ENCODE measurements at places on chromosomes 16 and 17. TPM values are rescaled to one million over a fixed set of nuclear protein-coding genes. Genes with fewer than 3 reads are reported as not detected.
A peak's percentile ranks its signal among the peaks of the same experiment; 100 is the strongest.

The PDE6G gene
- total RNA-seq: not detected

The ANKFN1 gene
- not detected for total RNA-seq

The TMED6 gene
- not detected for total RNA-seq

The DCXR gene
- total RNA-seq: 100.0 TPM

The CCDC137 gene
- total RNA-seq: 21.0 TPM

GRCh38 chr17:81039096-81039495, 4.1 kb downstream of the BAIAP2 start:
- no peak for DNase-seq

DNA sequence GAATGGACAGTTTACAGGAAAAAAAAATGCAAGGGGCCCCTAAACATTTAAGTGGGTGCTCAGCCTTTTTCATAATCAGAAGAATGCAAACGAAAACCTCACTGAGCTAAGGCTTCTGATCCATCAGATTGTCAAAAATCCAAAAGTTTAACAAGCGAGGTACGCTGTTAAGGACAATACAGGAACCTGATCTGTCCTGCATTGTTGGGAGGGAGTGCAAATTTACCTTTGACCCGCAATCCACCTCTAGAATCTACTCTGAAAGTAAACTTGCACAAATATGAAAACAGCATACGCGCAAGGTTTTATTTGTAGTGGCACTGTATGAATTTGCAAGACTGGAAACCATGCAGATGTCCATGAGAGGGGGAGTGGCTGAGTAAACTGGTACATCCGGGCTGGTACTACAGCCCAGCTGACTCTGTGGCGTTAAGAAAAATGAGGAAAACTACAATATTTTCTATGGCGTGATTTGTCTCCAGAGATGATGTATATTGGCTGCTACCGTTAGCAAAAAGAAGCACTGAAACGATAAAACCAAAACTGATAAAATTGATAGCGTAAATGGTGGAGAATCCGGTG, 28.8 kb upstream of the ST6GALNAC1 start:
- DNase-seq: no peak

GRCh38 chr16:27389272-27389961, 12.6 kb upstream of the IL21R start:
- DNase-seq: no peak

DNA sequence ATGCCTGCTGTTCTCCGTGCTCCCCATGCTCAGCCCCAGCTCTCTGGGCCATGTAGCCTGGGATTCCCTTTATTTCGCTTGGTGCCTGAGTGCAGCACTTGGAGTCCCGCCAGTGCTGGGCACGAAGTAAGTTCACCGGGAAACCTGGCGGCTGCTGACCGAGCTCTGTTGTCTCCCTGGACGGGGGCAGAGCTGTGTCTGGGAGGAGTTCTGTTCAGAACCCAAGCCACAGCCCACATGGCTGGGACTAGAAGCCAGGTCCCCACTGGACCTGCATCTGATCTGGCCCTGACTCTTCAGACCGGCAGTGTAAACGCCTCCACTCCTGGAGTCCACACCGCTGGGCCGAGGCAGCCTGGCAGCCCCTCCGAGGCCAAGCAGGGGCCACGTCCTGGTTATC, 37.5 kb upstream of the CIBAR2 start:
- peak; percentile 26 for DNase-seq

DNA sequence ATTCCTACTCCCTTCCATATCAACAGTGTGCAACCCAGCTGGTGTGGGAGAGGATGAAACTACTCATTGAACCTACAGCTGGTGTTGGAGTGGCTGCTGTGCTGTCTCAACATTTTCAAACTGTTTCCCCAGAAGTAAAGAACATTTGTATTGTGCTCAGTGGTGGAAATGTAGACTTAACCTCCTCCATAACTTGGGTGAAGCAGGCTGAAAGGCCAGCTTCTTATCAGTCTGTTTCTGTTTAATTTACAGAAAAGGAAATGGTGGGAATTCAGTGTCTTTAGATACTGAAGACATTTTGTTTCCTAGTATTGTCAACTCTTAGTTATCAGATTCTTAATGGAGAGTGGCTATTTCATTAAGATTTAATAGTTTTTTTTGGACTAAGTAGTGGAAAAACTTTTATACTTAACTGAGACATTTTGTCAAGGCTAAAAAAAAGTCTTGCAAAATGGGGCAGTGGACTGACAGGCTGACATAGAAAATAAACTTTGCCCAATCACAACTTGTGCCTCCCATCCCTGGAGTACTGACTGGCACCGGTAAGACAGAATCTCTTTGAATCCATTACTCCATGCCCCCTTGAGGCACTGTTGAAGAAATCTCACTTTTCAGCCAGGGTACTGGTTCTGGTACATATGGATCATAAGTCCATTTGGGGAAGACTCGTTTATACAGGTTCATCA, 12.5 kb downstream of the TSR1 start:
- no peak for DNase-seq

DNA sequence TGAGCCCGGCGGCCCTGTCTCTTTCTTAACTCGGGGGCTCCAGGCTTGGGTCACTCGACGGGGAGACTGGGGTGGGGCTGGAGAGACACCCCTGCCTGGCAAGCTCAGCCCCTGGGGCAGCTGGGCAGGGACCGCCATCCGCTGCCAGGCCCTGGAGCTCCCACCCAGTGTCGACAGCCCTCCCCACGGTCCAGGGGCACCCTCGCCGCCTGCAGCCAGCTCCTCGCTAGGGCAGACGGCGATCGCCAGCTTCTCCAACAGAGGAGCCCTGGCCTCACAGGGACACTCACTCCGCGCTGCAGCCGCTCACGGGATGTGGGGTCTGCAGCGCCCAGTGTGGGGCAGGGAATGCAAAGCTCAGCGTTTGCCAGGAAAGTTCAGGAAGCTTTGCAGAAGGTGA, 16.0 kb upstream of the APRT start:
- DNase-seq: no peak

DNA sequence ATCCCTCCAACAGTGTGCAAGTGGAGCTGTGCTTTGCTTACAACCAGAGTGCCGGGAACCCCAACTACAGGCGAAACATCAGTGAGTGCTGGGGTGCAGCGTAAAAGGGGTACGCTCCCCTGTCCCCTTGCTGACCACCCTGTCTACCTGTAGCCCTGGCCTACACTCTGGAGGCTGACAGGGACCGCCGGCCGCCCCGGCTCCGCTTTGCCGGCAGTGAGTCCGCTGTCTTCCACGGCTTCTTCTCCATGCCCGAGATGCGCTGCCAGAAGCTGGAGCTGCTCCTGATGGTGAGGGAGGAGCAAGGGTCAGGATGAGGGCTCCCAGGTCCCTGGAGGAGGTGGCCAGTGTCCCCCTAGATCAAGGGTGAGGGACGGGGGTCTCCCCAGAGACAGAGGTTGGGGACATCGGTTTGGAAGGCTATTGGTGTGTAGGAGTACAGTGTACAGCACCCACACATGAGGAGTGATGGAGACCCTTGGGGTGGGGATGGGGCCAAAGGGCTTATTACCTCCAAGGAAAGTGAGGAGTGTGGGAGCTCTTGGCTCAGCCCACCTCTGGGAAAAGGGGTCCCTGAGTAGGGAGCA, 19.6 kb upstream of the PDK2 start:
- DNase-seq: no peak

DNA sequence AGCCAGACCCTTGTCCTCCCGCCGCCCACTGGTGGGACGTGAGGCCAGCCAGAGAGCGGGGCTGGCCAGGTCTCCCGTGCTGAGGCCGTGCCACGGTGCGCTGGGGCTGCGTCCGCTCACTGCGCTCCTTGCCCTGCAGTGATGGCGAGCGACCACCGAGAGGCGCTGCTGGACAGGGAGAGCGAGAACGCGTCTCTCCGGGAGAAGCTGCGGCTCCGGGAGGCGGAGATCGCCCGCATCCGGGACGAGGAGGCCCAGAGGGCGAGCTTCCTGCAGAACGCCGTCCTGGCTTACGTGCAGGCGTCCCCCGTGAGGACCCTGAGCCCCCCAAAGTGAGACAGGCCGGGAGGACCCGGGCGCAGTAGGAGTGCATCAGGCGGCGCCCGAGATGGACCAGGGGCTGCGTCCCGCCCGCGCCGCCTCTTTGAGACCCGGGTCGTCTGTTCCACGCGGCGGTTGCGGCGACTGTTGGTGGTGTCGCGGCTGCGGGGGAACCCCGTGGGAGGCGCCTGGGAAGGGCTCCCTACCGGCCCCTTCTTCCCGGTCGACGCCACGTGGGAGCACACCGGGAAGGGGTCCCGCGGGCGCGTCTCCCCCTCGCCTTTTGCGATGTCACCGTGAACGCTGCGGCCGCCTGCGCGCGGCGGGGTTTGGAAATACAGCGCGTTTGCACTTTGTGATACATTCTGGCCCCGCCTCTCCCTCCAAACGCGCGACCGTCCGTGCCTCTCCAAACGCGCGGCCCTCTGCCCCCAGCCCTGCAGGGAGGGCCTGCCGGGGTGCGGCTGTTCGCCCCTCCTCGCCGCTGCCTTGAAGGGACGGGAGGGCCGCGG, 792 bp upstream of the RAC3 start:
- peak; percentile 94 for DNase-seq

DNA sequence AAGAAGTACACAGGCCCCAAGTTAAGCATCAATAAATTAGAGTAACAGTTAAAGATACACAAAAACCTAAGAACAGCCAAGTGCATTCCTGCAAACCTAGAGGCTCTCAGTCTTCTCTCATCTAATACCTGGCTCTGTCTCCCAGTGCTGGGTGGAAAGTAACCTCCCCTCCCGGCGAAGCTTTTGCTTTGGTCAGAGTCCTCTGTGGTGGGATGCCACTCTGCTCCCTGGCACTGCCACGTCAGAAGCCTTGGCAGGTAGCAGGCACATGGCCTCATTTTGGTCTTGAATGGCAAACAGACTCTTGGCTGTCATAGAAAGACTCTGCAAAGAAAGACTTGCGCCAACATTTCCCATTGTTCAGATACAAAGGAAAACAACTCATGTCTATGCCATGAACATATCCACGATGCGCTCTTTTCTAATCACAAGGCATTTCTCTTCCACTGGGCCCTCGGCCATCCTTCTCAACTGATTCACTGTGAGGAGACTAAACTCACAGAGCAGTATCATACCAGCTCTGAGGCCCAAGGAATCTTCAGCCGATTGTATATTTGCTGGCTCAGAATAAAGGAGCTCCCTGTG, 21.2 kb downstream of the MTHFSD start:
- no peak for DNase-seq

GRCh38 chr17:46150216-46150963, 42.8 kb downstream of the KANSL1 start:
- no peak for DNase-seq

DNA sequence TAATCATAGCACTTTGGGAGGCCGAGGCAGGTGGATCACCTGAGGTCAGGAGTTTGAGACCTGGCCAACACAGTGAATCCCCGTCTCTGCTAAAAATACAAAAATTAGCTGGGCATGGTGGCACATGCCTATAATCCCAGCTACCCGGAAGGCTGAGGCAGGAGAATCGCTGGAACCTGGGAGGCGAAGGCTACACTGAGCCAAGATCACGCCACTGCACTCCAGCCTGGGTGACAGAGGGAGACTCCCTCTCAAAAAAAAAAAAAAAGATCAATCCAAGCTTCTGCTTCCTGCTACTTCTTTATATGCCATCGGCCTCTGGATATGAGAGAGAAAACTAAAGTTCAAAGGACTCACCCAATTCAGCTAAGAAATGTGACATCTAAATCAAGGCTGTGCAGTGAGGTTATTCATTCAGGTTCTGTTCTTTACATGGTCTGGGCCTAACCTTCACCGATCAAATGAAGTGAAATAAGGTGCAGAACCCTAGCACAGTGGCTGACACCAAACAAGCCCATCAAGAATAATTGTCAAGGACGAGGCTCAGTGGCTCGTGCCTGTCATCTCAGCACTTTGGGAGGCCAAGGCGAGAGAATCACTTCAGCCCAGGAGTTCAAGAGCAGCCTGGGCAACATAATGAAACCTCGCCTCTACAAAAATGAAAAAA, 25.6 kb downstream of the ZP2 start:
- no peak for DNase-seq

DNA sequence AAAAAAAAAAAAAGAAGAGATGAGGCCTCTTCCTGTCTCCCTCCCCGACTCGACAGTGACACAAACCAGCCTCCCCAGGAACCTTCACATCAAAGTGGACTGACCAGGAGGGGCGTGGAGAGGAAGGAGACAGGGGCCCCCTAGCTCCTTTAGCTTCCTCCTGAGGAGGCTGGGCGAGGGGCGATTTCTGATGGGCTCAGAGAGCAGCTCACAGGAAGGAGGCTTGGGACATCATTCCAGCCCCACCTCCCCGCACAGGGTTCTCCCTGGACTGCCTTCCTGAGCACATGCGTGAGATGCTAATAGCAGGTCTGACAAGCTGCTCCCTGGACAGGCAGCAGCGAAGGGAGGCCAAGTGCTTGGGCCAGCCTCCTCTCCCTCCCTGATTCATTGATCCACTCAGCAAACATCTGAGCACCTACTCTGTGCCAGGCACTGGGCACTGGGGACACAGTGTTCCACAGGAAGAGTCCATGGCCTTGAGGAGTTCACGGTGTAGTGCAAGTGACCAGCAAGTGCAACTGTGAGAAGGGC, 14.4 kb upstream of the DOK4 start:
- DNase-seq: no peak

GRCh38 chr17:17183744-17184143, 22.4 kb downstream of the PLD6 start:
- no peak for DNase-seq

DNA sequence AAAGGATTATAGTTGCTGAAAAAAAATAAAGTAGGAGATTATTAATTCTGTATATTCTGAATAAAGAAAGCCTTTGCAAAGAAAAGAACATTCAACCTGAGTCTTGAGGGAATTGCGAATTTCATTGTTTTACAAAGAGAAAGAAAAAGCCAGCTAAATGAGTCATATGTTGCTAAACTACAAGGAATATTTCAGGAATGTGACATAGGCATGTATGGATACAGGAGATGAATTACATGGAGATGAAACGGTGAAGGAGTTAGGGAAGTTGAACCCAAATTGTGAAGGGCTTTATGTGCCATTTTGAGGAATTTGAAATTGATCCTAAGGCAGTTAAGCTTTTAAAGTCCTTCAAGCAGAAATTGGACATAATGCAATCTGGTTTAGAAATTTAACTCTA, 177.3 kb upstream of the RBL2 start:
- DNase-seq: no peak

DNA sequence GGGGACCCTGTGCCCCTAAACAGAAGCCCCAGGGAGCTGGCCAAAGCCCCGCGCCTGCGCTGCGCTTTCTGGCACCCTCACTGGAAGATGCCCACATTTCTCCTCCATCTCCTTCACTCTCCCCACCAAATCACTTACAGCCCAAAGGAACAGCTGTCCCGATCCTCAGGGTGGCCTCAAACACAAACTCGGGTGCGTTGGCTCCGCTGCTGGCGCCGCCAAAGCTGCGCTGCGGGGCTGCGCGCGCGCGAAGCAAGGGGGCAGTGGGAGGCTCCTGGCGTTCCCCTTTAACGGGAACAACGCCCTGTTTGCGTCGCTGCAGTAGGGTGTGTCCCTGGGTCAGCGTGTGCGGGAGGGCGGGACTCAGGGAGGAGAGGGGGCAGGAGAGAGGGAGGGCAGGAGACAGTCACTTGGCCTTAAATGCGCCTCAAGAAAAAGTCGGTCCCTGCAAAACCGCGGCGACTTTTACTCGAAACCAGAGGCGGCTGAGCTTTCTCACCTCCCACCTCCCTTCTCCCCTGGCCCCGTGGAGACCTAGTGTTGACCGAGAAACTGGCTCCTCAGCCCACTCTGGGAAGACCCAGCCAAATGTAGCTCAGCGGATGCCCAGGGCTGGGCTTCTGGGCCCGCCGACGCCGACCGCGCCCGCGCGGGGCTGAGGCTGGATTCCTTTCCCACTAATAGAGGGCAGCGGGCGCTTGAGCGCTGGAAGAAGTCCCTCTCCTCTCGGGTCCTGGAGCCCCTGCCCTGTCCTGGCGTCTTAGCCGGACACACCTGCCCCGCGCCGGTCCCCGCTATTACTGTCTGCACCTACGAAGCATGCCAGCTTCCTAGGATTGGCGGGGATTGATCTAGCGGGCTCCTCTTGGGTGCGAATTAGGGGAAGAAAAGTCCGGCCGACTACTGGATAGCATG, 2.6 kb downstream of the PMP22 start:
- peak; percentile 63 for DNase-seq

Measured in stomach (tissue), 19 donors.